ENCODE measurements at places on chromosomes 4 and X.

GRCh38 chr4:13642170-13642950 is 14.8 kb upstream of the BOD1L1 start:
- no peak for DNase-seq

- no peak for DNase-seq
Measured at GRCh38 chrX:56099271-56099670, 132.9 kb upstream of the KLF8 start.

GRCh38 chr4:106898621-106899230 is 137.4 kb downstream of the DKK2 start:
- peak; percentile 8 for DNase-seq

GRCh38 chr4:56665781-56666180 is 15.3 kb downstream of the HOPX start:
- DNase-seq = no peak

- no peak for DNase-seq
Measured at GRCh38 chr4:172998527-172999469, 169.8 kb upstream of the GALNT7 start.

DNA sequence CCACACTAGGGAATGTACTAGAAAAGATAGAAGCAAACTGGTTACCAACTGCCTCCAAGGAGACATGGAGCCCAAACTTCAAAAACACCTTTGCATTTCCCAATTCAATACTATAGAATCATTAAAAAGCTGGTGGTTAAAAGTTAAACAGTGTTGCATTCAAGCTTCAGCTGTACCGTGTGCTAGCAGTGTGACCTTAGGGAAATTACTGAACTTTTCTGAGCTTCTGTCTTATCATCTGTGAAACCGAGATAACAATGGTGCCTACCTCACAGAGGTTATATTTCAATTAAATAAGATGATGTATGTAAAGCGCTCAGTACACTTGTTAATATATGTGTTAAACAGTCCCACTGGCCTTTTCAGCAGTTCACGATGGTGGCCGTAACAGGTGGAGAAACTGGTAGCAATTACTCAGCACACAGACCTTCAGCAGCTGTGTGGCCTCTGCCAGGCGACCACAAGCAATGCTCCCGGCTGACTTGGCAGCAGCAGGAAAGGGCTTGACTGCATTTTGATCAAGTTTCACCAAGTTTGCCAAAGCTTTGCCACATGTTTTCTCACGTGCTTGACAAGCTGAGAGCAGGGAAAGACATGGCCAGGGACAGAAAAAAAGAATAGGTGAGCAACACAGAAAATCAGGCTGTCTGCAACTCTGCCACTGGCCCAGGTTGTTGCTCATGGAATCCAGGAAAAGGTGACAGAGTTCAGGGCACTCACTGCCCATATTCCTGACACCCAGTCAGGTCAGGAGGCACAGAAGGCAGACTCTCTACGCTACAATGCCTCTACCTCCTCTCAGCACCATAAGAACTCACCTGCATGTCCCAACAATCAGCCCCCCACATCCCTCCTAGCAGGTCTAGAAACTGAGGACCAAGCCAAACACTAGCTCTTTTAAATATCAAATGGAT is 72.1 kb downstream of the PARM1 start:
- DNase-seq = no peak

All from stimulated activated CD4-positive, alpha-beta T cell treated with anti-CD3 and anti-CD28 coated beads, Interleukin-15, amount 100 ng/mL, for 48 hours (primary cell).